Activated CD4-positive, alpha-beta T cell treated with anti-CD3 and anti-CD28 coated beads, Interleukin-2, amount 10 ng/mL, durations not matched to agents 7 days and 5 days (primary cell): ENCODE measurements at places on chromosomes 4 and X.

GRCh38 chrX:54920610-54921426, at the start of gene TRO:
Gene TRO (plus strand): TSS chrX:54920824. CDS start chrX:54922247, 1,423 bp downstream.
- H3K36me3 ChIP-seq, result no peaks in the 10 kb centered on the region
- H3K27ac ChIP-seq, result peak within 1 kb of the TSS; percentile 77
- H3K4me1 ChIP-seq, result peaks cover 19% of the 10 kb centered on the region

- H3K4me3 ChIP-seq, result no peak overlapping the region
- no peak for DNase-seq
- H3K36me3 ChIP-seq, result no peaks in the 10 kb centered on the region
- peaks cover under 1% of the 10 kb centered on the region for H3K4me1 ChIP-seq
- H3K27ac ChIP-seq, result no peak overlapping the region
- no peaks in the 10 kb centered on the region for H3K27me3 ChIP-seq
These were observed 84.5 kb upstream of the UXT start for GRCh38 chrX:47743504-47743903.

- DNase-seq, result no peak
- H3K27me3 ChIP-seq, result no peaks in the 10 kb centered on the region
- no peaks in the 10 kb centered on the region for H3K4me1 ChIP-seq
- no peak overlapping the region for H3K27ac ChIP-seq
- H3K36me3 ChIP-seq, result no peaks in the 10 kb centered on the region
These were observed 35.5 kb upstream of the ADH4 start for GRCh38 chr4:99179626-99180025.

- peaks cover 14% of the 10 kb centered on the region for H3K4me1 ChIP-seq
- DNase-seq, result no peak
- H3K36me3 ChIP-seq, result peaks cover 3% of the 10 kb centered on the region
- H3K27ac ChIP-seq, result peak overlapping the region; percentile 50
- H3K4me3 ChIP-seq, result peak overlapping the region; percentile 19
These were observed 5.0 kb downstream of the MSX1 start for GRCh38 chr4:4864443-4864939.

GRCh38 chrX:13305108-13305507, 14.7 kb downstream of the ATXN3L start:
- DNase-seq, result no peak
- H3K27me3 ChIP-seq, result no peaks in the 10 kb centered on the region
- peaks cover 8% of the 10 kb centered on the region for H3K4me1 ChIP-seq

DNA sequence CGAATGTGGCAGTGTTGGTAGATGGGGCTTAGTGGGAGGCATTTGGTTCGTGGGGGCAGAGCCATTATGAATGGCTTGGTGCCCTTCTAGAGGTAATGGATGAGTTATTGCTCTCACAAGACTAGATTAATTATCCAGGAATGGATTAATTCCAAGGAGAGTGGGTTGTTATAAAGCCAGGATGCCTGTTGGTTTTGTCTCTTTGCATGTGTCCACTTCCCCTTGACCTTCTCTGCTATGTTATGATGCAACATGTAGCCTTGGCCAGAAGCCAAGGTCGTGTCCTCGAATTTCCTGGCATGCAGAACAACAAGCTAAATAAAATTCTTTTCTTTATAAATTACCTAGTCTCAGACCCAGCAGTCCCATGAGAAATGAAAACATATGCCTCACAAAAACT, 111.2 kb upstream of the PLS3 start:
- no peak overlapping the region for H3K4me3 ChIP-seq
- no peak for DNase-seq
- H3K27ac ChIP-seq, result no peak overlapping the region
- no peaks in the 10 kb centered on the region for H3K27me3 ChIP-seq
- no peaks in the 10 kb centered on the region for H3K36me3 ChIP-seq

DNA sequence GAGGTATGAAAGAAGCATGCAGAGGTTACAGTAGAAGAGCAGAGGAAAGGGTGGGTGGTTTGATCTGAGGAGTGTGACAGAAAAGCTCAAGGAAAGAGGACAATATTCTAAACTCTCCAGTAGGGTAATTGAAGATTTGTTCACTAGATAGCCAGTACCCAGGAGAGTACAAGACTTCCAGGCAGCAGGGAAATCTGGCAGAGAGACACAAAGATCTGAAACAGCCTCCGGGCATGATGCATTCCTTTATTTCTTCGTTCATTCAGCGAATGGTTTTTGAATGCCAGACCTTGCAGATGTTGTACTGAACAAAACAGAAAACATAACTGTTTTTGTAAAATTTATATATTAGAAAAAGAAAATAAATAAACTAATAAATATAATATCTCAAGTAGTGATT, 766.6 kb downstream of the FAT4 start:
- no peak overlapping the region for H3K4me3 ChIP-seq
- no peaks in the 10 kb centered on the region for H3K27me3 ChIP-seq
- DNase-seq, result no peak
- H3K27ac ChIP-seq, result no peak overlapping the region
- H3K36me3 ChIP-seq, result no peaks in the 10 kb centered on the region

DNA sequence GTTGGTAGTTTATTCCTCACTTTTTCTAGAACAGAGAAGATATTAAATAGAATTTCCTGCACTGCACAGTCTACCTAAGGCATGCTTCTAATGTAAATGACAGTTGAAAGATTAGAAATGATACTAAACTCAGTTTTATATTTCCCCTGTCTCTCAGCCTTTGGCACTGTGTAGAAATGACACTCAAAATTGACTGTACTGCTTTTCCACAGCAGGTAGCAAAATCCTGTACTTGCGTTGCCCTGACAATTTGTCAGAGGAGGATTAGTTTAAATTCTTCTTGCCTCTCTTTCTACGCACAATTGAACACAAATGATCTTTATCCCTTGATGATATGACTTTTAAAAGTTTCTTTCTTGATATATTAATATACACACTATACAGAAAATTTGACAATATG, 347.6 kb downstream of the SPOCK3 start:
- no peak overlapping the region for H3K4me3 ChIP-seq
- H3K4me1 ChIP-seq, result no peaks in the 10 kb centered on the region
- DNase-seq, result no peak
- H3K36me3 ChIP-seq, result no peaks in the 10 kb centered on the region
- H3K27me3 ChIP-seq, result no peaks in the 10 kb centered on the region

DNA sequence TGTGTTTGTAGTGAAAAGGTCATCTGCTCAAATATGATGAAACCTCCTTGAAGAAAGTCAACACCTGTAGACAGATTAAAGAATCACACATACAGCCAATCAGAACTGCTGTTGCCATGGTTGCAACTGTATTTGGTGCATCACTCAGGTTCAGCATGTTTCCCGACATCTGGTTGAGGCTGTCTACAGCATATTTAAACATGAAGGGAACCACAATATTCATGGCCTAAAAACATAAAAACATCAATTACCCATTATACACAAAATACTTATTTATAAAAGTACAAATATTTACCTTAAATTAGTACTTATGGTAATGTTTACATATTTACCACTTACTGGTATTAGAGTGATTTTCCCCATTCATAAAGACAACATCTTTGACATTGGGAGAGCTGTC, 79.7 kb downstream of the ABCB7 start:
- H3K27me3 ChIP-seq, result no peaks in the 10 kb centered on the region
- H3K4me3 ChIP-seq, result no peak overlapping the region
- peaks cover 7% of the 10 kb centered on the region for H3K36me3 ChIP-seq
- no peaks in the 10 kb centered on the region for H3K4me1 ChIP-seq
- no peak overlapping the region for H3K27ac ChIP-seq
